WTC11 (cell line): ENCODE measurements at places on chromosomes 1 and 21. TPM values are rescaled to one million over a fixed set of nuclear protein-coding genes. Genes with fewer than 3 reads are reported as not detected.

DNA sequence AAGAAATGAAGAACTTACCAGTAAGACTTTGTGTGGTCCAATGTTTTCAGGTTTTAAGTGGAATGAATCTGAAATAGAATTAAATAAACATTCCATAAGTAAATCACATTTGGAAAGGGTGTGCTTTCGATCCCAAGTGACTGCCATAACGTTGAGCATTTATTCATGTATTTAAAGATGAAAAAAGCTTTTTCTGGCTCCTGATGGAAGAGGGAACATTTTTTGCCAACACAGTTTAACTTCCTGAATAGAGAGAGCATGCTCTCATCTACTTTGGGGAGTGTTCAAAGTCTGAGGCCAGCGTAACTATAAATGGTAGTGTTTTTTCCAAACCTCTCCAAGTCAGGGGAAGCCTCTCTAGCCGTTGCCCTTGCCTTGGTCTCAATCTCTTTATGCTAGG, 55.8 kb downstream of the GNG12 start:
- H3K27me3 ChIP-seq: no peaks in the 10 kb centered on the region
- no peaks in the 10 kb centered on the region for H3K36me3 ChIP-seq

- H3K27me3 ChIP-seq: no peaks in the 10 kb centered on the region
- H3K36me3 ChIP-seq: no peaks in the 10 kb centered on the region
- H3K27ac ChIP-seq: no peak overlapping the region
- H3K4me3 ChIP-seq: no peak overlapping the region
- no peak for DNase-seq
Measured at GRCh38 chr1:101365186-101365585, 128.4 kb downstream of the S1PR1 start.

GRCh38 chr1:174397261-174397660, 50.5 kb upstream of the GPR52 start:
- H3K4me3 ChIP-seq: no peak overlapping the region
- no peaks in the 10 kb centered on the region for H3K36me3 ChIP-seq
- no peaks in the 10 kb centered on the region for H3K27me3 ChIP-seq
- DNase-seq: no peak
- H3K27ac ChIP-seq: no peak overlapping the region

DNA sequence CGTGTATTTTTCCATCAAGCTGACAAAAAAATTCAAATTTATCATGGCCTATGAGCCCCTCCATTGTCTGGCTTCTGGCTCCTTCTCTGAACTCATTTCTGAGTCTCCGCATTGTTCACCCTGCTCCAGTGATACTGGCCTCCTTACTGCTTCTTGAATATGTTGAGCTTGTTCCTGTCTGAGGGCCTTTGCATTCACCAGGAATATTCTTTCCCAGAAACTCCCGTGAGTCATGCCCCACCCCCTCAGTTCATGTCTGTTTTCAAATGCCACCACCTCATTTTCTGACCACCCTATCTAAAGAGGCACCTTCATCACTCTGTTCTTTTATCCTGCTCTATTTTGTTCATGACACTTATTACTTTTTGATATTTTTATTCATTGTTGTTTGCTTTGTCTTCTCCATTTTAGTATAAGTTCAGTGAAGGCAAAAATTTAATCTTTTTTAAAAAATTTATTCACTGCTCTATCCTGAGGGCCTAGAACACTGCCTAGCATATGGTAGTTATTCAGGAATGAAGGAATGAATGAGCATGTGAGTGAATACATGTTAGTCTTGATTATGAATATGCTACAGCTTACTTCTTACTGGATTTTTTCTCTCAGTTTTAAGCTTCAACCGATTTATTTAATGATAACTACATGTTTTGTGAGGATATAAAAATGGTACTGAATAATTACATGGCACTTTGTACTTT, 140.4 kb upstream of the C1orf105 start:
- H3K36me3 ChIP-seq: no peaks in the 10 kb centered on the region
- peaks cover 32% of the 10 kb centered on the region for H3K4me1 ChIP-seq
- H3K27me3 ChIP-seq: peaks cover 19% of the 10 kb centered on the region
- DNase-seq: no peak
- H3K4me3 ChIP-seq: no peak overlapping the region

- H3K27ac ChIP-seq: no peak overlapping the region
- no peaks in the 10 kb centered on the region for H3K27me3 ChIP-seq
- H3K4me1 ChIP-seq: peaks cover 5% of the 10 kb centered on the region
- no peak for DNase-seq
- no peaks in the 10 kb centered on the region for H3K36me3 ChIP-seq
Measured at GRCh38 chr1:218383051-218383450, 37.9 kb downstream of the TGFB2 start.

DNA sequence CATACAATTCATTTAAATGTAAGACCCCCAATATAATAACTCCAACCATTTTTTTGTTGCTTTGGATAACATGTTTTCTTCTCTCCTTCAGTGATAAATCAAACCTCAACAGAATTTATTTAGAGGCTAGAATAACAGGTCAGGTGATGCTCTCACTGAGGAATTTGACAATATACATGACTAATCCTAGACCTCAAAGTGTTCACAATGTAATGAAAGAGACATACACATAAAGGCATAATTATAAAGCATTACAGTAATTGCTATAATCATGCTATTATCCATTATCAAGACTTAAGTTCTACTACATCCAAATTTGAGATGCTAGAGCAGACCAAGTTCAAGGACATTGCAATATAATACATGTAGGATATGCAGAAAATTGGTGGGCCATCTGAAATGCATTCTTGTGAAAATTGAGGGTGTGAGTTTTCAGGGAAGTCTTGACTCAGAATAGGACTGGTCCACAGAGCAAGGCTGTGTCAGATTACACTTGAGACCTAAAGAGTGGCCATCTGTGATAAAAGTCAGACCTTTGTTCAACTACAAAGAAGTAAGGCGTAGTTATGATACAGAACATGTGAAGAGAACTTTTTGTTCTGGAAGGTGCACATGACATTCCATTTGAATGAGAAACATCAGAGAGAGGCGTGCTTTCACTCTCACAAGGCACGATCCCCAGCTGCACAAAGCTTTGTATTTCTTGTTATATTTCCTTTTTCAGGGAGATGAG, 45.5 kb downstream of the UTP25 start:
- no peak overlapping the region for H3K4me3 ChIP-seq
- H3K4me1 ChIP-seq: peaks cover 5% of the 10 kb centered on the region
- DNase-seq: no peak
- no peak overlapping the region for H3K27ac ChIP-seq

DNA sequence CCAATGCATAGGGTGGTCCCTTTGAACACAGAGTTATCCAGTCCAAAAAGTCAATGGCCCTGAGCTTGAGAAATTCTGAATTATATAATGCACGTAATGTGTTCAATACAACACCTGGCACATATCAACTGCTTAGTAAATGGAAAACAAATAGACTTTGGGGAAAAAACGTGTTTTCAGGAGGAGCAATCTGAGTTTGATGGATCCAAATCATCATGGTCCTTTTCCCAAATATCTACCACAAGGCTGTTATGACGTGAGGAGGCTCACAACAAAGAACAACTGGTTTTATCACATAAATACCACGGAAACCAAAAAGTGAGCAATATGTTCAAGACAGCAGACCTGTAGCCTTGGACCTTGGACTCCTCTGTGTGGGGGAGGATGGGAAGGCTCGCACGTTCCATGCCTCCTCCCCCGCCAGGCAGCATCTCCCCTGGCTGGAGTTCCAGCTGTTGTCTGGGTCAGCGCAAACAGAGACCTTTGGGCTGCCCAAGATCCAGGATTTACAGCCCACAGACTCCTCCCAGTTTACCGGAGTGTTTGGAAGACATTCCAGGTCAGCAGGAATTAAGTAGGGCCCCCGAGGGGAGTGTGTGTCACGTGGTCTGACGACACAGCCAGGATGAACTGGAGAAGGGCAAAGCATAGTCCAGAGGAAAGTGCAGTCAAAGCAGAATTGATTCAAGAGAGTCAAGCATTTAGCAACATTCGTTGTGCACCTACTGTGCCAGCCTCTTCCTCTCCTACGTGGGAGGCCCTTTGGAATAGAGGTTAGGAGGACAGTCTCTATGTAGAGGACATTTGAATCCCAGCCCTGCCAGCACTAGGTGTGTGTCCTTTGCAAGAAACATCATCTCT, 32.2 kb upstream of the MED18 start:
- peak overlapping the region; percentile 39 for H3K4me3 ChIP-seq
- peak; percentile 72 for DNase-seq
- H3K36me3 ChIP-seq: no peaks in the 10 kb centered on the region
- peak overlapping the region; percentile 80 for H3K27ac ChIP-seq
- H3K27me3 ChIP-seq: no peaks in the 10 kb centered on the region

GRCh38 chr1:6803357-6803756, 18.1 kb downstream of the CAMTA1 start:
- DNase-seq: no peak
- H3K27me3 ChIP-seq: no peaks in the 10 kb centered on the region
- H3K27ac ChIP-seq: peak overlapping the region; percentile 57
- H3K4me1 ChIP-seq: peaks cover 32% of the 10 kb centered on the region
- no peak overlapping the region for H3K4me3 ChIP-seq

GRCh38 chr1:83086346-83086745, 912.6 kb downstream of the TTLL7 start:
- no peak overlapping the region for H3K4me3 ChIP-seq
- H3K27ac ChIP-seq: no peak overlapping the region
- DNase-seq: no peak

- H3K27me3 ChIP-seq: no peaks in the 10 kb centered on the region
- no peak overlapping the region for H3K27ac ChIP-seq
- no peak for DNase-seq
- no peak overlapping the region for H3K4me3 ChIP-seq
- H3K4me1 ChIP-seq: no peaks in the 10 kb centered on the region
Measured at GRCh38 chr1:173095632-173096031, 44.9 kb upstream of the TNFSF18 start.

- no peaks in the 10 kb centered on the region for H3K4me1 ChIP-seq
- no peak overlapping the region for H3K27ac ChIP-seq
- no peak overlapping the region for H3K4me3 ChIP-seq
- no peak for DNase-seq
Measured at GRCh38 chr1:241715956-241716355, 63.9 kb downstream of the WDR64 start.

DNA sequence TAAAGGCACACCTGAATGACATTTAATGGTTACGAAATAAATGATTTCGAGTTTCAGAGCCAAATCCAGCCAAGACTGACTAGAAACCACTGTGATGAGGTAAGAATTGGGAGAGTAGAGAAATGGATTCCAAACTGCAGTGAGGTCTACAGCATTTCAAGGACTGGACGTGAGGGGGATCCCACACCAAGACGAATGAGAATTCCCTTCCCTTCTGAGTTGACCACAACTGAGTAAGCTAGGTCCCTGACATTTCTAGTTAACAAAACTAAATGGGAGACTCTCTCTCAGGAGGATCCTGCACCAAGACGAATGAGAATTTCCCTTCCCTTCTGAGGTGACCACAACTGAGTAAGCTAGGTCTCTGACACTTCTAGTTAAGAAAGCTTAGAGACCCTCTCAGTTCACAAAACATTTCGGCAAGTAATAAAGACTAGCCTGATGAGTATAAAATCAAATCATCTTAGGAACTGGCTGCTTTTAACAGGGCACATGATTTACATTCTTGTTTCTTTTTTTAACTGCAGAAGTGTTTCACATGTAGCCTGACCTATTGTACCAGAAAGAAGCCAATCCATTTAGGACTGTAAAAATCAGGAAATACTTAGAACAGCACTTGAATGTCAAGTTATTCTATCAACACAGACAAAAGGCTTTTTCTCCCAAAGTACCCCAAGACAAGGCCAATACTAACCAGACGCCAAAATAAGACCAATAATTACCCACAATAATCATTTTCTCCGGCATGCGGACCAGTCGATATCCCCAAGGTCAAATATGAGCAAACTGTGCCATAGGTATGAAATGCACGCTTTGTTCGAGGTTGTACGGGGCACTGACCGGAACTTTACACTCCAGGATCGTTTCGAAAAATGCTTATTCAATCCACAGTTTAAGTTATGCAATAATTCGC, 1.4 kb upstream of the SPATA1 start:
- H3K27ac ChIP-seq: peak overlapping the region; percentile 99
- peaks cover 49% of the 10 kb centered on the region for H3K4me1 ChIP-seq
- no peak for DNase-seq
- H3K27me3 ChIP-seq: no peaks in the 10 kb centered on the region; the same call in 1 of the 2 replicates

DNA sequence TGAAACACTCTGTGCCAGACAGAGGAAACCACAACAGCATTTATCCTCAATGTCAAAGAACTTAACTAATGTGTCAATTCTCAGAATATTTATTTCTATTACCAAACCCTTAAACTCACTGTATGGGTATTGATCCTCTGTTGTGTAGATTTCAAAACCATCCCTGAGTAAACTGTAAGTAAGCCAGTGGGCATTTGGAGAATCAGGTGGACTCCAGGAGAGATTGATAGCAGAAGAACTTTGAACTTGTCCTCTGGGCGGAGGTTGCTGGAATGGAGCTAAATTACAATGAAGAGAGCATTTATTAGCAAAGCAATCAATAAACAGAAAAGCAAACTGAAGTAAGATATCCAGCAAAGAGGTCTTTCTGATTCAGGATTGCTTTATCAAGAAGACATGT, 216.1 kb downstream of the USH2A start:
- no peak overlapping the region for H3K27ac ChIP-seq
- no peak overlapping the region for H3K4me3 ChIP-seq
- no peaks in the 10 kb centered on the region for H3K4me1 ChIP-seq
- H3K36me3 ChIP-seq: no peaks in the 10 kb centered on the region
- no peak for DNase-seq

DNA sequence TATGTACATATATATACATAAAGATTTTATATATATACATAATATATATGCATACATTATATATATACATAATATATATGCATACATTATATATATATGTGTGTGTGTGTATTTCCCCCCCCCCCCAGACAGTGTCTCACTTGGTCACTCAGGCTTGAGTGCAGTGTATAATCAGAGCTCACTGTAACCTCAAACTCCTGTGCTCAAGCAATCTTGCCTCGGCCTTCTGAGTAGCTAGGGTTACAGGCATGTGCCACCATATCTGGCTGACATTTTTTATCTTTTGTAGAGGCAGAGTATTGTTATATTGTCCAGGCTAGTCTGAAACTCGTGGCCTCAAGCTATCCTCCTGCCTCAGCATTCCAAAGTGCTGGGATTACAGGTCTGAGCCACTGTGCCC, 9.0 kb upstream of the FUBP1 start:
- 0 out of 2 replicates have a peak, but pooled peaks cover under 1% of the 10 kb centered on the region for H3K36me3 ChIP-seq
- H3K4me3 ChIP-seq: no peak overlapping the region
- no peak for DNase-seq
- no peak overlapping the region for H3K27ac ChIP-seq

The LORICRIN gene
- total RNA-seq: not detected in 3 replicates

The OR6N1 gene
- not detected in 3 replicates for total RNA-seq

The GJB3 gene
- total RNA-seq: 0.34 to 0.48 TPM (median 0.46 TPM) in 3 replicates

The HSD3B1 gene
- not detected in 3 replicates for total RNA-seq

The THEMIS2 gene
- 12.7 to 13.0 TPM (median 12.9 TPM) in 3 replicates for total RNA-seq

The NEK7 gene
- 10.3 to 13.3 TPM (median 11.3 TPM) in 3 replicates for total RNA-seq

The PLA2G2D gene
- total RNA-seq: not detected in 3 replicates

The GUCA2B gene
- total RNA-seq: not detected in 3 replicates

The SLC6A17 gene
- total RNA-seq: 0.09 to 0.24 TPM (median 0.16 TPM) in 3 replicates
